Stimulated activated CD4-positive, alpha-beta T cell treated with anti-CD3 and anti-CD28 coated beads, Interleukin-1b, Interleukin-23, amount 100 ng/mL, for 1 hour (primary cell): ENCODE measurements at places on chromosomes 11 and 22.

GRCh38 chr22:17266251-17266971, 47.2 kb upstream of the ADA2 start:
- no peak for DNase-seq

DNA sequence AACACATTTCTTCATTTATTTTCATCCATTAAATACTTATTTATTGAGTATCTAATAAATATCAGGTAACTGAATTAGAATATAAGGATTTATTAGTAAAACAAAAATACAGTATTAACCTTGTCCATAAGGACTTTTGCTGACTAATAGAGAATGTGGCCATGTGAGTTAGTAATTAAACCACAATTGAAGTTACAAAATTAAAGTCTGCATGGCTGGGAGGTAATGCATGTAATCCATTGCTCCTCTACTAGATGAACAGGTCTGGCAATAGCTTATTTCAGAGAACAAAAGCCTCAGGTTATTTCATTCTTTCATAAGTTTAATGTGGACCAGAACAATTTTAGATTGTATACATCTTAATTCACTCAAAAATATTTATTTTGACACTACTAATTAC, 9.9 kb upstream of the CARD18 start:
- no peak for DNase-seq

GRCh38 chr11:30605036-30605605, 19.0 kb upstream of the MPPED2 start:
- DNase-seq, result no peak

DNA sequence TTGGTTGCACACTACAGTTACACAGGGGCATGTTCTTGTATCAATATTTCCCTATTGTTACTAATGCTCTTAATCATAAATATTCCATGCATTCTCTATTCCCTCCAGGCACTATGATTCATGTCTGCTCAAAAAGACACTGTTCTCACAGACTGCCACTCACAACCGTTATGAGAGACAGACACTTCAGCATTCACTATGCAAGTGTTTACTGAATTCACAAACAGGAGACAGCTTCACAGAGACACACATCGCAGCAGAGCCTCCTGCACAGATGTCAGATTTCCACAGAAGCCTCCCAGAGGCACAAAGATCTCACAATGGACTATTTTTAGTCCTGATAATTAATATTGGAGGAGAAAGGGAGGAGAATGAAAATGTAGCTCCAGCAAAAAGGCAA, 930.4 kb downstream of the OPCML start:
- DNase-seq, result no peak

DNA sequence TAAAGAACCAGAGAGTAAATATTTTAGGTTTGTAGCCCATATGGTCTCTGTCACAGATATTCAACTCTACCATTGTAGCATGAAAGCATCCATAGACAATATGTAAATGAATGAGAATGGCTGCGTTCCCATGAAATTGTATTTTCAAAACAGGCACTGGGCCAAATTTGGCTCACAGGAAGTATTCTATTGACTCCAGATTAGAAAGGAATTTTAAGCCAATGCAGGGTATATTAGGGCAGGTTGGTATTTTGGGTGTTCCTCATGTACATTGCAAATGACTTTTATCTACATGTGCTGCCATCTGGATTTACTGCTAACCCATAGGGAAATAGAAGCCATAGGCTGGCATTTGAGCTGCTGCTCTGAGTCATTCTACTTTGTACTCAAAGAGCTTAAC, 35.1 kb upstream of the PDGFD start:
- no peak for DNase-seq

DNA sequence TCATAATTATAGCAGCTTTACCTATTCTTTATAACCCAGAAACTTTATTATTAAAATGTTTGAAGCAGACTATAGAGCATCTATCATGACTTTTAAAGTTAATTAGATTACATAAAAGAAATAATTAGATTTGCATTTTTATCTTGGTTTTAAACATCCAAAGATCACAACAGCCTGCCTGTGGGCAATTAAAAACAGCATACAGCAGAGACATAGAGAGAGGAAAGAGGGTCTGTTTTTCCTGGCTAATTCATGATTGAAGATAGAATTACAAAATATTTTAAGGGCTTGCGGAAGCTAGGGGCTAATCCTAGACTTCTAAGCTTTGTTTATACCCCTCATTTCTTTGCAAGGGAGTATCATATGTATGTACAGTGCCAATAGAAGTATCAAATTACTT, 178.1 kb downstream of the SOX6 start:
- DNase-seq, result no peak

DNA sequence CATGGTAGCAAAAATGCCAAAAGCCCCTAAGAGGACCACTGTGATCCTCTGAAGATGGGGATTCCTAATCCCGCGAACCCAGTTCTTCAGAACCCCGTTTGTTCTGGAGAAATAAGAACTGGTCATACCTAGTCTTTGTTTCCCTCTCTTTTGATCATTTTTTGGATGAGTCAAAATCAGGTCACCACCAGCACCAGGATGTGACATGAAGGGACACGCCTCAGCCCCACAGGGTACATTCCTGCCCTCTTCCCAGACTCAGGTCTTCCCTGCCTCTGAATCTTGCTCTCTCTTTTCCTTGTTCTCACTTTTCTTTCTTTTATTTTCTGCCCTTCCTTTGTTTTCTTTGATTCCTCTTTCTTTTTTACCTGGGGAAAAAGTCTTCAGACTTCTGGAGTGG, 14.6 kb upstream of the ANO1 start:
- no peak for DNase-seq

- DNase-seq, result no peak
Measured at GRCh38 chr11:66317723-66318599, 1.1 kb upstream of the CD248 start.

DNA sequence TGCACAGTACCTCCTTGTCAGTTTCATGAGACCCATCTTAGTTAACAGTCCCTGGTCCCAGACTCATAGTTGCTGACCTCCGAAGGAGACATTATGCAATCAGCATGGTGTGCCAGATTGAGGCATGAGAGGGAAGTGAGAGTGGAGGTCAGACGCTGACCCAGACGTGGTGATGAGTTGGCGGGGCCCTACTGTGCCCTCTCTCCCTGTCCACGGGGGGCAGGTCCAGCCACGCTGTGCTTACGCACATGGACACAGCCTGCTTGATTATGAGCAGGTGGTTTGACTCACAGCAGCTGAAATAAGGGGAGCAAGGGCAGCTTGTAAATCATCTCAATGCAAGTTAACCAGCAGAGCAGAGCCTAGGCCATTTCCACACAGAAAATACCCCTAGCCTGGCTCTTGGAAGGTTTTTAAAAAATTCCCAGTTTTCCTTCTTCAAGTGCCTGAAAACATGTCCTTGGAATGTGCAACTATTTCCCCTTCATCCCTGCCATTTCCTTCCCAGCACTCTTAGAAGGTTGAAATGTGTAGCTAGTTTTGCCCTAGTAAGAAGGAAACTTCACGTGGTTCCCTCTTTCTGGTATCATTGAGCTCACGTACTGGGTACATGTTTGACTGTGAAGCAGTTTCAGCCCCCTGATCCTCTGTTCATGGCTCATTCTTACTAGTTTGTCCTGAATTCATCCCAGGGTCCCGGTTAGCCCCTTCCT, 122.6 kb upstream of the SORL1-AS1 start:
- no peak for DNase-seq

- DNase-seq, result no peak
Measured at GRCh38 chr11:789943-790342, at the start of gene CEND1. Gene CEND1, minus strand, starts transcription at chr11:790090. Its CDS starts 1,514 bp downstream, at chr11:788576.

DNA sequence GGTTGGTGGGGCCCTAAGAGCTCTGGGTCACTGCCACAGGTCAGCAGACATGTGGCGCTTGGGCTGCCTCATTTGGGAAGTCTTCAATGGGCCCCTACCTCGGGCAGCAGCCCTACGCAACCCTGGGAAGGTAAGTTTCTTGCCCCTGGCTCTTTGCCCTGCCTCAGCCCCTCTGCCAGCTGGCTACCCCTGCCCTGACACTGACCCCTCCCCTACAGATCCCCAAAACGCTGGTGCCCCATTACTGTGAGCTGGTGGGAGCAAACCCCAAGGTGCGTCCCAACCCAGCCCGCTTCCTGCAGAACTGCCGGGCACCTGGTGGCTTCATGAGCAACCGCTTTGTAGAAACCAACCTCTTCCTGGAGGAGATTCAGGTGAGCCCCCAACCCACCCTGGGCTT, 1.9 kb downstream of the SCYL1 start:
- no peak for DNase-seq

DNA sequence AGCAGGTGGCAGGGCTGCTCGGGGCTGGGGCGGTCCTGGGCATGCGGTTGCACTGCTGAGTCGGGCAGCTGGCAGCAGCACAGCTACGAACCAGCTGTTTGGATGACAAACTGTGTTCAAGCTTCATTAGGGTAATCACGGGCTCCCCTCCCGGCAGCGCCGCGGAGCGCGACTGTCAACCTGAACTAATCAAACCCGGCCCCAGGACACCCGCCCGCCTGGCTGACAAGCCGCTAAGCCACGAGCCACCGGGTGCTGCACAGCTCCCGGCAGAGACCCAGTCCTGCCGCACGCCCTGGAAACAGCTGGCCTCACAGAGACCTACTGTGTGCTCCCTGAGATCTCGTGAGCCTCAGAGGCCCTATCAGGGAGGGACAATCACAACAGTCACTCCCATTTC, 60.6 kb upstream of the TCF20 start:
- no peak for DNase-seq

DNA sequence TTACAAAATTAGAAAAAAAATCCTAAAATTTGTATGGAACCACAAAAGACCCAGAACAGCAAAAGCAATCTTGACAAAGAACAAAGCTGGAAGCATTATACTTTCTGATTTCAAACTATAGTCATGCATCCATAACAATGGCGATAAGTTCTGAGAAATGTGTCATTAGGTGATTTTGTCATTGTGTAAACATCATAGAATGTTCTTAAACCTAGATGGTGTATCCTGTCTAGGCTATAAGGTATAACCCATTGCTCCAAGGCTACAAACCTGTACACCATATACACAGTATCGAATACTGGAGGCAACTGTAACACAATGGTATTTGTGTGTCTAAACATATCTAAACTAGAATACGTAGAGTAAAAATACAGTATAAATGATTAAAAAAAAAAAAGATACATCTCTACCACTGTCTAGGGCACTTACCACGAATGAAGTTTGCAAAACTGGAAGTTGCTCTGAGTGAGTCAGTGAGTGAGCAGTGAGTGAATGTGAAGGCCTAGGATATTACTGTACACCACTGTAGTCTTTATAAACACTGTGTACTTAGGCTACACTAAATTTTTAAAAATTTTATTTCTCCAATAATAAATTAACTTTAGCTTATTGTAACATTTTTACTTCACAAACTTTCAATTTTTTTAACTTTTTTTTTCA, 18.1 kb upstream of the SC5D start:
- no peak for DNase-seq

DNA sequence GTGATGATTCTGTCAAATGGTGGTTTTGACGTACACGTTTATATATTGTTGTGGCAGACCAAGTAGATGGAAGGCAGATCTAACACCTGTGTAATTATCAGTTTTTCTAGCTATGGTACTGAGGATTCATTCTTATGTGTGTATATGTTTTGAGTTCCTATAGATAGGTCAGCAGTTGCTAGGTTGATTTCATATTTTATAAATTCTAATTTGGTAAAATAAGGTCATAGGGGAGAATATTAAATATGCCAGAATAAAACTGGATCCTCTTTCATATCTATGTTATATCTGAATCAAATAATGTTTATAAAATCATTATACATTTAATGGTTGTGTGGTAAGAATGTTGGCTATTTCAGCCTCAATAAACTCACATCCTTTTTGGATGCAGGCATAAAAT, 27.6 kb downstream of the HIPK3 start:
- no peak for DNase-seq

DNA sequence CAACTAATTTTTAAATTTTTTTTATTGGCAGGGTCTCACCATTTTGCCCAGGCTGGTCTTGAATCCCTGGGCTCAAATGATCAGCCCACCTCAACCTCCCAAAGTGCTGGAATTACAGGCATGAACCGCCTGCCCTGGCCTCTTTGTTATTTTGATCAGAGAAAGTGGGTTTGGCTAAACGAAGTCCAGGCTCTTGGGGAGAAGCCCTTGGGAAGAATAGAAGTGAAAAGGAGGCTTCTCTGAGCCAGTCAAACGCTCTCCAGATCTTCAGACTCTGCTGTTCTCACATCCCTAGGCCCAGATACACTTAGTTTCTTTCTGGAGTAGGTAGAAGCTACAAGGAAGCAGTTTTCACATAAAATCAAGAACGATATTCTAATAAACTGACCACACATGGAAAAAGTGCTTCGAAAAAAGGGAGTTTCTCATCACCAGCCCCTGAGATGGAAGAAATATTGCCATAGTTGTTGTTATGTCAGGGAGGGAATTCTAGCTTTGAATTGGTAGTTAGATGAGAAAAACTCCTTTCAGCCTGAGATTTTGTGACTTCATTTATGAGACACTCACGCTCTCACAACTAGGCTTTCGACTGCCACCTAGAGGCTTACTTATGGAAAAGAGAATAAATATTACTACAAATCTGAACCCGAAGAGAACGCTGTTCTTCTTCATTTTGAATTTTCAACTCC, 41.7 kb upstream of the AQP11 start:
- DNase-seq, result no peak

DNA sequence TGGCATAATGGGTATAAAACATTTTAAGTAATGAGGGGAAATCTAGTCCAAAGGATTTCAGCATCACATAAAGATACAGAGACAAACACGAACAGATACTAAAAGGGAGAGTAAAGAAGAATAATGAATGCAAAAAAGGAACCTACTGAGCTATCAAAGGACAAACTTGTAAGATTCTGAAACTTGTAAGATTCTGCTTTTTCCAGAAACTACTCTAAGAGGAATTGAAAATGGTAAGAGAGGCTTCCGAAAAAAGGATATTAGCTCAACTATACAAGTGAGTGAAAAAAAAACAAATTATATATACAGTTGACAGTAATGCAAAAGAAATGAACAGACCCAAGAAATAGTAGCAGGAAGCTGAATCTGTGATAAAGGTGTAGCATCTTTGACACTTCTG, 37.7 kb downstream of the POLD3 start:
- DNase-seq, result no peak

GRCh38 chr22:43313244-43313889, 29.8 kb downstream of the SCUBE1 start:
- DNase-seq, result no peak

- no peak for DNase-seq
Measured at GRCh38 chr11:107247167-107247861, 210.3 kb downstream of the CWF19L2 start.

GRCh38 chr11:111785886-111786412, 19.8 kb upstream of the PPP2R1B start:
- DNase-seq, result no peak

DNA sequence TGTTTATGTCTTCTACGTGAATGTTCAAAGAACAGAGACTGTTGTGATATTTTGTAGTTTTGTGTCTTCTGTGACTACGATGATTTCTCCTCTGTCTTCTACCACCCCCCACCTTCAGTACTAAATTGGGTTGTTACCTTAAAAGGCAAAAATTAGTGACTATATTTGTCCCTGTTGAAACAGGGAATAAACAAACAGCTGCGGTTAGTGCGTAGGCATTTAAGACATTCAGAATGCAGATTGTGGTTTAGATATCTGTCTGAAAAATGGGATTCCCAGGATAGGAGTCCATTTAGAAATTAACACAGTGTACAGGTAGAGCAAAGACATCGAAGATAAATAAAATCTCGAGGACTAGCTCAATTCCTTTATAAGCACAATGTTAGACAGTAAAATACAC, 15.6 kb upstream of the ARHGAP42 start:
- no peak for DNase-seq
